ENCODE measurements at places on chromosomes 13 and 19.

GRCh38 chr13:97353927-97354675 lies 79.9 kb upstream of the RAP2A start:
- no peak for DNase-seq

DNA sequence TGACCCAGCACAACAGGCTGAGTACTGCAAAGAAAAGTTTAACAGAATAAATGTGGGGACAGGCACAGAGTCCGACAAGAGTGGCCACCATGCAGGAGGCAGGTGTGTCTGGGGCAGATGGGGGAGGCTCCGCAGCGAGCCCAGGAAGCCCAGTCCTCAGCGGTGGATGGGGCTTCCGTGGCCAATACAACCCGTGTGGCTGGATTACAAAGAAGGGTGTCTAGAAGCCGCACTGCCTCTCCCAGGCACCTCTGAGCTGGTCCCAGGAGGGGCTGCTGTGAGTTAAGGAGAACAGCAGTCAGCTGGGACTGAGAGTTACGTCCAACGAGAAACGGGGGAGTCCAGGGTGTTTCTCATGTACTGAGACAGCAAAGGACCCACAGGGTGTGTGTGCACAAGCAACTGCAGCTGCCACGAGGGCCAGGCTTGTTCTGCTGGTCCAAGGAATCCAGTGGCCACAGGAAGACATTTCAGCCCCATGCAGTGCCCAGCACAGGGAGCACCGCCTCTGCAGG lies 70.2 kb downstream of the SPACA7 start:
- no peak for DNase-seq

DNA sequence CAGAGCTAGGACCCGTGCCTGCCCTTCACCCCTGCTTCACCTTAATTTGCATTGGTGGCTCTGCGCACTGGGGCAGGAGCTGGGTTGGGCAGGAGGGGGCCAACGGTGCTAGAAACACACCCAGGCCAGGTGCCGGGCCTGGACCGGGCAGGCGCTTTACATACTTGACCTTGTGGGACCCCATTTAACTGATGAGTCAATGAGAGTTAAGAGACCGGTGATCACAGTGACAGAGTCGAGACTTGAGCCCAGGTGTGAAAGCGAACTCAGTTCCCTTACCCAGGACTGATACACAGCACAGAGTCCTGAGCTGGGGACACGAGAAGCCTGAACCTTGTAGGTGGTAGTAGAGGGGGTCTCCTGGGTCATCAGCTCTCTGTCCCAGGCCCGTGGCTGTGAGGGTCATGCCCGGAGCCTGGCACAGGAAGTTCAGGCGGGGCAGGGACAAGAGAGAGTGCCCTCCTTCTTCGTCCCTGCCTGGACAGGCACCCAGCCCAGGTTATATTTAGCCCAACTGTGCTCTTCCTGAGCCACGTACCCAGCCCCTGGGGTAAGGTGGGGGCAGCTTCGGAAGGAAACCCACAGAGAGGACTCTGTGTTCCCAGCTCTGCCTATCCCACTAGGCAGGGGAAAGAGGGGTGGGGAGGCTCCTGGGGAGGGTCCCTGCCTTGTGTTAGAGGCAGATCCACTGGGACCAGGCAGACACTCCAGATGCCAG lies 1.9 kb downstream of the PRX start:
- DNase-seq, result no peak

DNA sequence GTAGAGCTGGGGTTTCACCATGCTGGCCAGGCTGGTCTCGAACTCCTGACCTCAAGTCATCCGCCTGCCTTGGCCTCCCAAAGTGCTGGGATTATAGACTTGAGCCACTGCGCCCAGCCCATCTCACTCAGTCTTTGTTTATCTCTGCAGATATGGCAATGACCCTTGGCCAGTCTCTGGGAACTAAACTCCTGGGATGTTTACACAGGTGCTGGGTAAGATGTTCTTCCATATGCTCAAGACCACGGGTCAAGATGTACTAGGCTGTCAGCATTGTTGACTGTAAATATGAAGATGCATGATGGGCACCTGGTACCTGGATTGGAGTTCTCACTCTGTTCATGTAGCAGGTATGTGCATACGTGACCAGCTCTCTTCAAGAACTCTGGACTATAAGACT lies 35.8 kb downstream of the ZNF473 start:
- peak; percentile 18 for DNase-seq

DNA sequence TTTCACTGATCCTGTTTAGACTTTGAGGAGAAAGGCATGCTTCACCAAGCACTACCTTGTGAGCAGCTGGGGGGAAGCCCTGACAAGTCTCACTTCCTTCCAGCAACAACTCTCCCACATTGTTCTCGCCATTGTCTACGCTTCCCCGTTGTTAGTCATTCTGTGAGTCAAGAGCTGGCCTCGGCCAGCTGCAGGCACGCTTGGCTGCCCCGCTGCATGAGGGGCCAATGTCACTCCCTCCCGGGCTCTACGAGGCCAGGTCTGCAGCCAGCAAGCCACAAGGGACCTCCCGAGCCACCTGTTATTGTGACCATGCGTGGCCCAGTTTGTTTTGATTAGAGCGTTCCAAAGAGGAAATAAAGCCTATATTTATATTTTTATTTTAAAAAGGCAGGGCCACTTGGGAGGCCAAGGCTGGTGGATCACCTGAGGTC lies 220.9 kb downstream of the FOXO1 start:
- DNase-seq, result no peak

- DNase-seq, result no peak
Observed at GRCh38 chr13:48251611-48252081, 18.6 kb downstream of the ITM2B start.

- no peak for DNase-seq
Observed at GRCh38 chr19:30029721-30030510, 87.9 kb downstream of the URI1 start.

- no peak for DNase-seq
Observed at GRCh38 chr19:17806945-17807344, 12.0 kb downstream of the B3GNT3 start.

Data from left forelimb (tissue), 1 donor.